Activated CD4-positive, alpha-beta T cell treated with anti-CD3 and anti-CD28 coated beads, Interleukin-2, amount 50 U/mL, for 4 hours (primary cell): ENCODE measurements at places on chromosomes 3 and 15.

DNA sequence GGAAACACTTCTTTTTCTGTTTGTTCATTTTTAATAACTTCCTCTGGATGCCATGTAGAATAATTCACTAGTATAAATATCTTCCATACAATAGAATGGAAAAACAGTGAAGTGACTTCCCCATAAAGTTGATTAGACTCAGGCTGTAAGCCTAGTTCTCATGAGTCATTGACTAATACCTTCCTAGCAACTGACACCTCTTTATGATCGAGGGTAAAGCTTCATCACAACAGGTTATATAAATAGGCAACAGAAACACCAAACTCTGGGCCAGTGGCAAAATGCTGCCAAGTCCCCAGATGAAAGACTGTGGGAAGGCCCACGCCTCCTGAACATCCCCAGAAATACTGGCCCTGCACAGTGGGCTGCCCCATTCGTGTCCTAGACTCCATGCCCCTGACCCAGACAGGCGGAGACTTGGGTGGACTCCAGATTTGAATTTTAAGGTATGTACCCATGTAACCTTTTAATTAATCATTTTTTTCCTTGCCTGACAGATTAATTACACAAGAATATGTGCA, 71.3 kb upstream of the TBC1D23 start:
- no peak for DNase-seq

DNA sequence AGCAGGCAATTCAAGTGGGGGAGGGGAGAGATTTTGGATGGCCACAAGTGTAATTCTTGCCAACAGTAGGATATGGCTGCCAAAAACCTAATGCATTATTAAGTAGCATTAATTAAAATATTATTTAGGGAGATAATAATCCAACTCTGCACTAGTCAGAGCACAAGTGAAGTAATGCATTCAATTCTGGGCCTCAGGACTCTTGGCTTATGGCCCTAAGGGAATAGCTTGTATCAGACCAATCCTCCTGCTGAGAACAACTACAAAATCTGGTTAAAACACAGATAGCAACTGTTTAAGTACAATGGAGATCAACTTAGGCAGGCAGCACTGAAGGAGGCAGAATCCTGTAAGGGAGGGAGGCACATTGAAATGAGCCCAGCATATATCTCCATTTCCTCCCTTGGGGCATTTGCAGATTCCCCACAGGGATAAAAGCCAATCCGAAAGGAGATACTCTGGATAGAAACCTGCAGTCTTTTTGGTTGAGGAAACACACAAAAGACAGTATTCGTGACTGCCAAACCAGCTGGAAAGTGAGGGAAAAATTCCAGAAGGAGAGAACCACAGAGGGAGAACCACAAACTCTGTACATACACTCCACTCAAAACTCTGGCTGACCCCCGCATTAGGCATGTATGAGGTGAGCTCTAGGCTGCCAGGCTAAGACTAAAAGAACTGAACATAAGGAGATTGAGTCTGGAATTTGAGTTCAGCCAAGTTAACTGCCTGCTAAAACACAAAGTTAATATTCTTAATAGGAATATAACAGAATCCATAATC, 57.4 kb downstream of the ETFA start:
- no peak for DNase-seq

- DNase-seq = no peak
These were observed 48.9 kb downstream of the PLXNA1 start for GRCh38 chr3:127031845-127032244.

DNA sequence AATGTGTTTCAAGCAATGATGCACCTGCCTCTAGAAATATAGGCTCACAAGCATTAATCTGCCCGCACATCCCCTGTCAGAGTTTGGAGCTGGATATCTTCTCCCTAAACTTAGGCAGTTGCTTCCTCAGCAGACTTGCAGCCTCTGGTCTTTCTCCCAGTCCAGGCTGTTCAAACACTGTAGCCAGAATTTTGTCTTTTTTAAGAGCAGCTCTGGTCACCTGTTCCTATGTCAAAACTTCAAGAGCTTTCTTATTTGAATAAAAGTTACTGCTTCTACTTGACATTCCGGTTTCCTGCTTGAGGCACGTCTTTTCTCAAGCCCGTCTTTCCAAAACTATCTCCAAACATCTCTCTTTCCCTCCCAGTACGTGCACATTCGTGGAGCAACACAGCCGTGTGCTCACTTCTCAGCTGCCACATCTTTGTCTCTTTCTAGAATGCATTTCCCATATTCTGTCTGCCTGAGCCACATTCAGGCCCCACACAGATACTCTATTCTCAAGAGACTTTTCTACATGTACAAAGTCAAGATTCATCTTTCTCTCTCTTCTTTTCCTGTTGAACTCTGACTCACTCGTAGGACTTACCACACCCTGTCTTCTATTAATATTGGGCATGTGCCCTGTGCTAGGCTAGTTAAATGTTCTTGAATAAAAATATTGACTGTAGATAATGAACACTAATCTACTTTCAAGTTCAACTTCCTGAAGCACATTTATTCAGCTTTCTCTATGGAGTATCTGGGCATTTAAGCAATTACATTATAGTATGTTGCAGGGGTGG, 307.7 kb upstream of the SOX2 start:
- DNase-seq = no peak

GRCh38 chr3:6047016-6047415, 813.9 kb upstream of the GRM7 start:
- DNase-seq = no peak

GRCh38 chr3:192923731-192924130, 6.1 kb upstream of the MB21D2 start:
- DNase-seq = no peak

DNA sequence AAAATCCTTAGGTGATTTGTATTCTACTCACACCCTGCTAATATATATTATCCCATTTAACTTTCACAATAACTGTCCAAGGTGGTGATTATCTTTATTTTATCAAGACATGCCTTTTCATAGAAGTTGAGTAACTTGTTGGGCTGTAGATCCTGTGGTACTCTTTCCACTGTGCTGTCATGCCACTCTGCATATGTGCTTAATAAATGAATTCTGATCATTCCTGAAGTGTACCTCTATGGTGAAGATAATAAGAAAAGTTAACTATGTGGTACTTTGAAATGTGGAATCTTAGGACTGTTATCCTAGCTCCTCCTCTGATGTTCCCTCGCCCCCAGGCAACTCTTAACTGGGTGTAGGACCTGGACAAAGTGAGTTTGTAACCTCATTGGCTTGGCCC, 5.2 kb downstream of the SNRK start:
- no peak for DNase-seq

DNA sequence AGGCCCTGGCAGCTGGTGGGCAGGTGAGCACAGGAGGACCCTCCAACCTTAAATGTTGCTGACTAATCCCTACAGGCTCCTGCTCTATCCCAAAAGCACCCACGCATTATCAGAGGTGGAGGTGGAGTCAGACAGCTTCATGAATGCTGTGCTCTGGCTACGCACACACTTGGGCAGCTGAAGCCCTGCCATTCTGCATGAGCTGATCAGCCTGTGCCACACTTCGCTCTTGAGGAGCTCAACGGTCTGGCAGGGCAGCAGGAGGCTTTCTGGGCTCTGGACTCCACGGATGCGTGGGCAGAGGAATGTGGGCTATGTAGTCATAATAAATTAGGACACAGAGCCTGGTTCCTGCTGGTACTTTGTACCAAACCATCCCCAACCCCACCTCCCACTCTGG, 6.1 kb downstream of the MST1 start:
- no peak for DNase-seq

DNA sequence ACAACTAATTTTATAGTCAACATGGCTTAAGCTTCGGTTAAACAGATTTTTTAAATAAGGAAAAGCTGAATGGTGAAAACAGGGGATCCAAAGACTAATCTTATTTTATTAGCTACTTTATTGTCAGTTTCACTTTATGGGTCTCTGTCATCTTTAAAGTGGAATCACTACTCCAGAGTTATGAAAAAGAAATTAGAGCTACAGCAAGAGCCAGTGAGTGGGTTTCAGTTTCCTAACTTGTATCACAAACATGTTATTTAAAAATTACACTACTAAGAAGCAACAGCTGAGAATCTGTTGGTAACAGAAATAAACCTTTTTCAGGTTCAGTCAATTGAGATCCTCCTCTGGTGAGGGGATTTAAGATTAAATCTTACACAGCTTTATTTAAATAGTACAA, 10.0 kb downstream of the PHC3 start:
- no peak for DNase-seq

DNA sequence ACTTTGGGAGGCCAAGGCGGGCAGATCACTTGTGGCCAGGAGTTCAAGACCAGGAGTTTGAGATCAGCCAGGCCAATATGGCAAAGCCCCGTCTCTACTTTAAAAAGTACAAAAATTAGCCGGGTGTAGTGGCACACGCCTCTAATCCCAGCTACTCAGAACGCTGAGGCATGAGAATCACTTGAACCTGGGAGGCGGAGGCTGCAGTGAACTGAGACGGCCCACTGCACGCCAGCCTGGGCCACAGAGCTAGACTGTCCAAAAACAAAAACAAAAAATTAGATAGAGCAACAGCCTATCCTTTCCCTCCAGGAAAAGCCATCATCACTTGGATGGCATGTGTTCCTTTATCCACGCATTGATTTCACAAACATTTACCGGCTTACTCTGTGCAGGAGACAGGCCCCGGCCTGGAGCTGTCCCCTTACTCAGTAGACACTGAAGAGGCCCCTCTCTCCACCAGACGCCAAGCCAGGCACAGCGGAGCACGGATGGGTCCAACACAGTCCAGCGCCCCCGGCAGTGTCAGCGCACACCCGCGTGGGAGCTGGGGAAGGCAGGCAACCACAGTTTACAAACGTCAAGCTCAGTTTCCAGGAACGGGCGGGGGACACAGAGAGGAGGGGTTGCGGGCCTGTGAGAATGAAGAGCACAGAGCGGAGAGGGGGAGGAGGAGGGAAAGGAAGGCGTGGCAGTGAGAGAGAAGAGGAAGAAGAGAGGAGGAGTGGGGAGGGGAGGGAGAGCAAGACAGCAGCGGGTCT, 3.1 kb downstream of the GP5 start:
- peak; percentile 72 for DNase-seq

DNA sequence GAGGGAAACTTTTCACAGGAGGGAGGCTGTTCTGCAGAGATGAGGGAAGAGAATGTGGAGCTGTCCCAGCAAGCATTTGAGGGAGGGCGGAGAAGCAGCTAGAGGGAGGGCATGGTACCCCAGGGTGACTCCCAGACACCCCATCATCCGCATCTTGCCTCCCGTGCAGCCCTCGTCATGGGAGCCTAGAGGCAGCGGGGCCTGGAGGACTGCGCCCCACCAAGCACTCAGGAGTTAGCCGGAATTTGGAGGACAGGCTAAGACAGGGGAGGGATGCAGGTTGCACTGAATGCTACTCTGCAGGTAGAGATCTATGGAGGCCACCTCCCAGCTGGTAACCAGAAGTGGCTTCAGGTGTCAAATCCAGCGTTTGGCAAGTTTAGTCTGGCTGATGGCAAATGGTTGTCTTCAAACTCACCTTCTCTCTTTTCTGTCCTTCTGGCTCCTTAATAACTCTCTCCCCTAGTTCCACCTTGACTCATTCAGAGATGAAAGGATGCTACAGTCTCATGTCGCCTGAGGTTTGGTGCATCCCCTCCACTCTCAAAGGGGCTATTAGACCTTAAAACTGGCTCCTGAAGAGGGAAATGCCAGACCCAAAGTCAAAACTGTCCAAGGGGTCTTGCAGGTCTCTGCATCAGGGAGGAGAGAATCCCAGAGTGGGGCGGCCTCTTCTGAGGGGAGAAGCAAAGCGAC, 155.9 kb upstream of the TLE3 start:
- DNase-seq = no peak

- DNase-seq = no peak
These were observed 127.4 kb downstream of the FOXP1 start for GRCh38 chr3:71456156-71456555.

GRCh38 chr15:39767921-39768320, 14.7 kb downstream of the FSIP1 start:
- no peak for DNase-seq

GRCh38 chr15:90259524-90259923, 5.9 kb upstream of the NGRN start:
- no peak for DNase-seq

- DNase-seq = no peak
These were observed 31.1 kb upstream of the TRAT1 start for GRCh38 chr3:108791473-108791872.

- no peak for DNase-seq
These were observed 26.9 kb downstream of the TRIM69 start for GRCh38 chr15:44763187-44763586.

DNA sequence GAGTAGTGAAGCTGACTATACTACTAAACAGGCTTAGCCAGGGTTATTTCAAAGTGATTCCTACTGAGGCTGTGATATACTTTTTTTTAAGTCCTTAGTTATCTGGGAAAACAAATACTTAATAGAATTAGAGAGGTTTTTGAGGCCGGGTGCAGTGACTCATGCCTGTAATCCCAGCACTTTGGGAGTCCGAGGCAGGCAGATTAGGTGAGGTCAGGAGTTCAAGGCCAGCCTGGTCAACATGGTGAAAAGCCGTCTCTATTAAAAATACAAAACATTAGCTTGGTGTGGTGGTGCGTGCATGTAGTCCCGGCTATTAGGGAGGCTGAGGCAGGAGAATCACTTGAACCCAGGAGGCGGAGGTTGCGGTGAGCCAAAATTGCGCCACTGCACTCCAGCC, 34.2 kb downstream of the PRTG start:
- no peak for DNase-seq

DNA sequence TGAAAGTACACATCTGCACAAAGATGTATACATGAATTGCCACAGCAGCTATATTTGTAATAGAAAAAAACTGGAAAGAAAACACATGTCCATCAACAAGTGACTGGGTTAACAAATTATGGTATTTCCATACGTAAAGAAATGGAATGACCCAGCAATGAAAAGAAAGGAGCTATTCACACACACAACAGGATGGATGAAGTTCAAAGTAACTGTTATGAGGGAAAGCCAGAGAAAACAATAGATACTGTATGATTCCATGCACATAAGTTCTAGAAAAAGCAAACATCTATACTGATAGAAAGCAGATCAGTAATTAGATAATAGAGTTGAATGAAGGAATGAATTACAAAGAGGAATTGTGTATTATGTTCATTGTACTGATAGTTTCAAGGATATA, 152.0 kb downstream of the SCAPER start:
- DNase-seq = no peak

GRCh38 chr3:52433328-52433995, 11.4 kb downstream of the SEMA3G start:
- DNase-seq = no peak

DNA sequence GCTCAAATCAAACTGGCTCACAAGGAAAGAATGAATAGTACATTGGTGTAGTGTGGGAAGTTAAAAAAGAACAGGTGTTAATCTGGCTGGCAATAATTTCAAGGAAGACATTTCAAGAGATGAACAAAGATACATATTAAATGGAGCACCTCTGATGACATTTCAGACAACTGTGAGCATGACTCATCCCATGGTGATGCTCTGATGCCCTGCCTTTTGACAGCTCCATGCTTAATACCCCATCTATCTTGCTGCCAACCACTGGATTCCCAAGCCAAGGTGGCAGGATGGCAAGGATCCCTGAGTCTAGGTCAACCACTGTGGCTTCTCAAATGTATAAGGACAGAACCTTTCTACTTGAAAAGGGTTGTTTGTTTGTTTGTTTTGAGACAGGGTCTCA, 29.3 kb downstream of the LRRC2 start:
- DNase-seq = no peak
